PC-9 (cell line): ENCODE measurements at places on chromosomes 4 and X. TPM values are rescaled to one million over a fixed set of nuclear protein-coding genes. Genes with fewer than 3 reads are reported as not detected.

- H3K36me3 ChIP-seq = no peaks in the 10 kb centered on the region
- H3K27me3 ChIP-seq = no peaks in the 10 kb centered on the region; the same call in 1 of the 2 replicates
- no peaks in the 10 kb centered on the region for H3K4me1 ChIP-seq
- no peak overlapping the region for H3K27ac ChIP-seq
- H3K4me3 ChIP-seq = no peak overlapping the region
Measured at GRCh38 chr4:5137927-5138326, 86.6 kb downstream of the STK32B start.

DNA sequence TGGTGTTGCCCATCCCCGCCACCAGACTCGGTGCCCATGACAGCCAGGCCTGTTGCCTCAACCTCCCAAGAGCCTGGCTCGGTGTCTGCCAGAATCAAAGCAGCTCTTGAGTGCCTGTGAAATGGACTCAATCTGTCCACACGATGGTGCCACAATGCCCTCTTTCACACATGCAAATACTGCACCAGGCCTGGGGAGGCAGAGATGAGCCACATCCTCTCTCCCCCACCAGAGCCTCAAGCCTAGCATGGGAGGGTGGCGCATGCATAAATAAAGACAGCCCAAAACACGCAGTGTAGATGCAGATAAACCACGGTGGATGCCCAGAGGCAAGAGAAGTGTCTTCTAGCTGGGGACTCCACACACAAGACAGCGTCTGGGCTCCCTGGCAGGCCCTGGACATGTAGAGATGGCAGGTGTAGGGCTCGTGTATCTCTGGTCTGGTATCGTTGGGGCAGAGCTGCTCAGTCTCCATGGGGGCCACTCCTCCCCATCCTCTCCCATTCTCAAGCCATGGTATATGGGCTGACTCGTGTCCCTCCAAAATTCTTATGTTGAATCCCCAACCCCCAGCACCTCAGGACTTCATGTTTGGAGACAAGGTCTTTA is 65.6 kb downstream of the JAKMIP1 start:
- no peak overlapping the region for H3K27ac ChIP-seq
- H3K4me3 ChIP-seq = no peak overlapping the region
- no peaks in the 10 kb centered on the region for H3K36me3 ChIP-seq
- no peak for DNase-seq
- no peaks in the 10 kb centered on the region for H3K4me1 ChIP-seq

GRCh38 chrX:78619834-78620233 is 39.3 kb downstream of the RTL3 start:
- no peak overlapping the region for H3K4me3 ChIP-seq
- H3K27me3 ChIP-seq = no peaks in the 10 kb centered on the region
- no peaks in the 10 kb centered on the region for H3K4me1 ChIP-seq
- no peak overlapping the region for H3K27ac ChIP-seq

- H3K27me3 ChIP-seq = no peaks in the 10 kb centered on the region
- H3K4me3 ChIP-seq = no peak overlapping the region
- DNase-seq = no peak
- no peak overlapping the region for H3K27ac ChIP-seq
- no peaks in the 10 kb centered on the region for H3K36me3 ChIP-seq
- 0 out of 2 replicates have a peak, but pooled peaks cover 7% of the 10 kb centered on the region for H3K4me1 ChIP-seq
Measured at GRCh38 chr4:2785613-2786012, 7.3 kb upstream of the SH3BP2 start.

DNA sequence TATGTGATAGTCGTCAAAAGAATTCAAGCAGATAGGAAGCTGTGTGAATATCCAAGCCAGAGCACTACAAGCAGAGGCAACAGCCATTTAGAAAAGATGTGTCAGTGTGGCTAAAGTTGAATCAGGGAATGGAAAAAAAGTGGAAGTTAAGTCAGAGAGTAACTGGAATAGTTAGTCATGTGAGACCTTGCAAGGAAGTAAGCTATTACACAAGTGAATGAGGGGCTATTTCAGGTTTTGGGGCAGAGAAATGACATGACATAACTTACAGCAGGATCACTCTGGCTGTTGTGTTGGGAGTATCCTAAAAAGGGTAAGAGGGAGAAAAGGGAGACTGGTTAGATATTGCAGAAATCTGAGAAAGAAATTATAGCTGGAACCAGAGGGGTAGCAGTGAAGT is 236.6 kb upstream of the PCDH18 start:
- no peak for DNase-seq
- no peak overlapping the region for H3K27ac ChIP-seq
- H3K36me3 ChIP-seq = no peaks in the 10 kb centered on the region
- no peaks in the 10 kb centered on the region for H3K4me1 ChIP-seq

DNA sequence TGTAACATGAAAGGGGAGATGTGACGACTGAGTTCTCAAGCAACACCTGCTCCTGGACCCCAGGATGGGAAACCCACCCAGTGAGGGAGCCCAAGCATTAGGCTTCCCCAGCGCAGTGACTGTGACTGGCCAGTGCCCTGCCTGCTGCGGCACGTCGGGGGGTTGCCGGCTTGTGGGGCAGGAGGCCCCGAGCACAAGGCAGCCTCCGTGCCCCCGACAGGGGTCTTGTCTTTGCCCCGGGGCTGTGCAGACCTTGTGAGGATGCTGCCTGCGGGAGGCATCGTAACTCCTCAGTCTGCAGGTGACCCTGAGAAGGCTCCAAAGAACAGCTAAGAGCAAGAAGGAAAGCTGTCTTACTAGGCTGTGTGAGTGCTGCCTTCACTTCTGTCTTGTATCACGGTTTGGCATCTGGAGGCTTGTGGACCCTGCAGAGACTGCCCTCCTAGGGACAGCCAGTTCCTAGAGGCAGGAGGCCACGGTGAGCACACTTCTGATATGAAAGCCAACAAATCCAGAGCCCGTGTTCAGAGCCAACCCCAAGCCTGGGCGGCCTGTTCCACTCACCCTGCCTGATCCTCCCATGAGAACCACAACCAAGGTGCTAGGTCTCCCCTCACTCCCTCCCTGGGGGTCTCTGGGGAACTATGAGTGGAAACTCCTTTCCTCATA is 47.7 kb downstream of the FGFRL1 start:
- H3K27me3 ChIP-seq = peaks cover 58% of the 10 kb centered on the region
- H3K4me1 ChIP-seq = no peaks in the 10 kb centered on the region
- no peaks in the 10 kb centered on the region for H3K36me3 ChIP-seq
- no peak overlapping the region for H3K4me3 ChIP-seq

- H3K36me3 ChIP-seq = no peaks in the 10 kb centered on the region
- no peak overlapping the region for H3K27ac ChIP-seq
- peaks cover 6% of the 10 kb centered on the region; the same call in 1 of the 2 replicates for H3K4me1 ChIP-seq
- no peaks in the 10 kb centered on the region for H3K27me3 ChIP-seq
- H3K4me3 ChIP-seq = no peak overlapping the region
Measured at GRCh38 chr4:43341741-43342140, 449.2 kb downstream of the GRXCR1 start.

DNA sequence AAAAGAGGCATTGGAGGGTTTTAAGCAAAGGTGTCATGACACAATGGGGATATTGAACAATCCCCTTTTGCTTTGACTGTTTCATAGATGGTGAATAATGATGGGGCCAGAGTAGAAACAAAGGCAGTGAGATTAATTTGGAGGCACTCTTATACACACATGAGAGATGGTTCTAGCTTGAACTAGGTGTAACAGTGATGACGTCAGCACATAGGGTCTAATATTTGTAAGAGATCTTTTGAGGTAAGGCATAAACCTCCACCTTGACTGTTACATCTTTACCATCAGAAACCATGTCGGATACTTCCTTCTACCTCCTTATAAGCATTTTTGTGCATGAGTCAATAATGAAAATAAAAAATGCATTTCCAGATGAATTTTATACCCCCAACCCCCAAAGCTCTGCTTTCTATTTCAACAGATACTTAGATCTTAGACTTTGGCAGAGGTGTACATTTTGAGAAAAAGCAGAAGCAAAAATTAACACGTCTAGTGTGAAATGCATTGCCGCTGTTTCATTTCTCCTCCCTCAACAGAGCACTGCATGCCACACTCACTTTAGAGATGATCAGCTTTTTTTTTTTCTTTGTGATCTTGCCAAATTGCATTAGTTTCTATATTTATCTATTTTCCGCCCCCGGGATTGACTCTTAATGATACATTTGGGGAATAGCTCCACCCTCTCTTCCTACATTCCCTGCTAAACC is 87.2 kb downstream of the HS3ST1 start:
- H3K27me3 ChIP-seq = no peaks in the 10 kb centered on the region
- H3K4me3 ChIP-seq = no peak overlapping the region
- DNase-seq = no peak
- no peak overlapping the region for H3K27ac ChIP-seq
- no peaks in the 10 kb centered on the region for H3K36me3 ChIP-seq
- no peaks in the 10 kb centered on the region for H3K4me1 ChIP-seq

GRCh38 chr4:76951672-76952010 is 2.1 kb downstream of the SEPTIN11 start:
- DNase-seq = no peak
- H3K4me1 ChIP-seq = peaks cover 14% of the 10 kb centered on the region; the same call in 1 of the 2 replicates
- H3K27ac ChIP-seq = no peak overlapping the region
- H3K27me3 ChIP-seq = no peaks in the 10 kb centered on the region
- no peaks in the 10 kb centered on the region for H3K36me3 ChIP-seq

- H3K27me3 ChIP-seq = no peaks in the 10 kb centered on the region
- H3K36me3 ChIP-seq = no peaks in the 10 kb centered on the region
- H3K27ac ChIP-seq = no peak overlapping the region
Measured at GRCh38 chr4:38582889-38583470, 81.0 kb upstream of the KLF3 start.

- H3K4me1 ChIP-seq = no peaks in the 10 kb centered on the region
- no peak overlapping the region for H3K4me3 ChIP-seq
- no peak for DNase-seq
Measured at GRCh38 chr4:28475381-28475780, 1614.7 kb downstream of the STIM2 start.

Gene ALAS2
- not detected in 2 replicates for total RNA-seq

Gene FAM13A
- total RNA-seq = 19.3 and 26.7 TPM in 2 replicates

Gene GSX2
- total RNA-seq = not detected in 2 replicates

Gene UGT8
- 2.7 and 3.7 TPM in 2 replicates for total RNA-seq

Gene FREM3
- not detected in 2 replicates for total RNA-seq

Gene ADH1A
- not detected in 2 replicates for total RNA-seq

Gene SPARCL1
- not detected in 2 replicates for total RNA-seq
